ENCODE measurements at places on chromosomes 3 and 15. TPM values are rescaled to one million over a fixed set of nuclear protein-coding genes. Genes with fewer than 3 reads are reported as not detected.

- no peak for DNase-seq
Observed at GRCh38 chr3:118907909-118908308, 126.7 kb downstream of the IGSF11 start.

DNA sequence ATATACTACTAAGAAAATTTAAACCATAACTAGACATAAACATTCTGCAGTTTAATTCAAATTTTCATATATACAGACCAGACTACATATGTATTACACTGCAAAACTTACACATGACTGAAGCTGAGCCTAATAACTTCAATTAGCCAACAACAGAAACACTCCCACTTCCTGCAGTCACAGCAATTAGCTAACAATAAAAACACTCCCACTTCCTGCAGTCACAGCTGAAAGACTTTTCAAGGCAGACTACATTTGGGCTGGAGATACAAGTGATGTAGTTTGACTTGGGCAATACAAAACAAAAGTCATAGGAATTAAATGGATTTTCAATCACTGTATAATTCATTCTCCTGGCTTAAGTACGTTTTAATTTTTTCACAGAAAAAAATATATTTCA, 10.3 kb downstream of the TM2D3 start:
- no peak for DNase-seq

DNA sequence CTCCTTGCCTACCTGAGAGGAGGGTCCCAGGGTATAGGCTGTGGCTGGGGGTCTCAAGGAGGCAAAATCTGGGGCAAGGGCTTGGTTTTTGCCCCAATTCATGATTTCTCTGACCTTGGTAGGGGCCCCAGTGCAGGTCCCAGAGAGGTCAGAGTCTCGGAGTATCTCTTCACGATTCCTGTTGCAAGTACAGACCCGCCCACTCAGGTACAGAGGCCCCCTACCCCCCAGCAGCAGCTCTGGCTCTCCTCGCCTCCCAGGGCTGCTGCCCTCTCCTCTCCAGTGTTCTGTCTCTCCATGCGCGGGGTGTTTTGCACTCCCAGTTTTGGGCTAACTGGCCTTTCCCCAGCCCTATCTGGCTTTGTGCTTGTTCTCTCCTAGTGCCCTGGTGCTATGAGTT, 5.4 kb upstream of the JMJD7 start:
- no peak for DNase-seq

- no peak for DNase-seq
Observed at GRCh38 chr3:129001101-129001805, at the start of gene EFCC1. Gene EFCC1 (plus strand): TSS chr3:129001304. CDS start chr3:129001629, 325 bp downstream.

GRCh38 chr3:66073464-66074141, 34.9 kb upstream of the MAGI1 start:
- DNase-seq = no peak

GRCh38 chr3:35705904-35706303, 66.6 kb downstream of the ARPP21 start:
- DNase-seq = no peak

DNA sequence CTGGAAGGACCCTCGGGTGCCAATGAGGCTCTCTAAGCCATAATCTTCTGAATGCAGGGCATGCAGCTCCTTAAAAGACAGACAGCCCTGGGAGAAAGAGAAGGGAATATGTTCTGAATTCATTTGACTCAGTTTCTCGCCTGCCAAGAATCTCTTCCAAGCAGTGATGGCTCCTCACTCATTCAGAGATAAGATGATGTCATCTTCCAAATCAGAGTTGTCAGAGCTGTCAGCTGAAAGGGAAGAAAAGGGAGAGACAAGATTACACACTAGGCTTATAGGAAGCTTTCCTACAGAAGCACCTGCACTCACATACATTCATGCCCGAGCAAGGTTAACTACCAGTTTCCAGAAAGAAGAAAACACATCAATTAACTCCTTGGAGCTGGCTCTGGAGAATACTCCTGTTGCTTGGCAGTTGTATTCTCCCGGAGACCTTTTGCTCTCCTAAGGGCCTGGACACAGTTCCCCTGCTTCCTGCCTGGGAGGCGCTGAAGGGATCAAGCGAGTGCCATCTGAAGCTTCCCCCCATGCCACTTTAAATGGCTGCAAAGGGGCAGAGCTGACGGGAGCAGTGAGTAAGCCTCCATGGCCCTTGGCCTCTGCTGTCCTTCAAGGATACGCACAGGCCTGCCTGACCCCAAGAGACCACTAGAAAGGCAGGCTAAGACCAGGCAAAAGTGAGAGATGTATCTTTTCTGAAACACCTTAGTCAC, 7.7 kb downstream of the RBM15B start:
- no peak for DNase-seq

Gene ST3GAL6
- 5.4 TPM for total RNA-seq

Gene STARD9
- 2.4 TPM for total RNA-seq

Gene GOLGA8G
- total RNA-seq = not detected

Measured in PC-9 (cell line).